ENCODE measurements at places on chromosomes 1 and 21.

GRCh38 chr1:31633117-31633516, 11.6 kb downstream of the PEF1 start:
- DNase-seq = no peak

DNA sequence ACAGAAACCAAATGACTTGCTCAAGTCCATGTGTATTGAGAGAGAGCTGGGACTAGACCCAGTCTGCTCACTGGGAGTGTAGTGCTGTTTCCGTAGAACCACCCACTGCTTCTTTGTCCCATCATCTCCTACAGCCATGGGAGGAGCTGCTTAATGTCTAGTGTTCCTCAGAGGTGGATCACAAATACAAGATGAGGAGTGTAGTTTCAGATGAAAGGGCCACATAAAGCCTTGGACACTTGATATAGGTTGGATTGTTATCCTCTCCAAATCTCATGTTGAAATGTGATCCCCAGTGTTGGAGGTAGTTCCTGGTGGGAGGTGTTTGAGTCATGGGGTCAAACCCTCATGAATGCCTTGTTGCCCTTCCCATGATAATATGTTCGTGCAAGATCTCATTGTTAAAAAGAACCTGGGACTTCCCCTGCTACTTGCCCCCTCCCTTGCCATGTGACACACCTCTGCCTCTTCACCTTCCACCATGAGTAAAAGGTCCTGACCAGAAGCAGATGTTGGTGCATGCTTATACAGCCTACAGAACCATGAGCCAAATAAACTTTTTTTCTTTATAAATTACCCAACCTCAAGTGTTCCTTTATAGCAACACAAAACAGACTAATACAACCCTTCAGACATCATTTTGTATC, 127.5 kb upstream of the DNAH14 start:
- no peak for DNase-seq

GRCh38 chr1:206945779-206946178, 487 bp downstream of the PIGR start:
- no peak for DNase-seq

GRCh38 chr1:221902961-221903360, 161.1 kb upstream of the DUSP10 start:
- no peak for DNase-seq

- no peak for DNase-seq
Observed at GRCh38 chr1:212686069-212686468, 13.6 kb downstream of the BATF3 start.
